ENCODE measurements at places on chromosomes 1 and 21. TPM values are rescaled to one million over a fixed set of nuclear protein-coding genes. Genes with fewer than 3 reads are reported as not detected.

GRCh38 chr1:49864581-49864980 is 159.2 kb downstream of the AGBL4 start:
- no peak overlapping the region for H3K4me3 ChIP-seq
- no peak overlapping the region for H3K27ac ChIP-seq
- no peaks in the 10 kb centered on the region for H3K4me1 ChIP-seq
- no peaks in the 10 kb centered on the region for H3K27me3 ChIP-seq
- no peak for DNase-seq

- H3K27ac ChIP-seq: no peak overlapping the region
- no peaks in the 10 kb centered on the region for H3K27me3 ChIP-seq
- no peaks in the 10 kb centered on the region for H3K36me3 ChIP-seq
- DNase-seq: no peak
Measured at GRCh38 chr1:17265162-17265561, 16.3 kb downstream of the PADI3 start.

GRCh38 chr1:7454052-7454815 is 316.9 kb upstream of the VAMP3 start:
- H3K4me1 ChIP-seq: no peaks in the 10 kb centered on the region
- DNase-seq: no peak
- H3K27ac ChIP-seq: no peak overlapping the region
- H3K27me3 ChIP-seq: no peaks in the 10 kb centered on the region
- no peak overlapping the region for H3K4me3 ChIP-seq

DNA sequence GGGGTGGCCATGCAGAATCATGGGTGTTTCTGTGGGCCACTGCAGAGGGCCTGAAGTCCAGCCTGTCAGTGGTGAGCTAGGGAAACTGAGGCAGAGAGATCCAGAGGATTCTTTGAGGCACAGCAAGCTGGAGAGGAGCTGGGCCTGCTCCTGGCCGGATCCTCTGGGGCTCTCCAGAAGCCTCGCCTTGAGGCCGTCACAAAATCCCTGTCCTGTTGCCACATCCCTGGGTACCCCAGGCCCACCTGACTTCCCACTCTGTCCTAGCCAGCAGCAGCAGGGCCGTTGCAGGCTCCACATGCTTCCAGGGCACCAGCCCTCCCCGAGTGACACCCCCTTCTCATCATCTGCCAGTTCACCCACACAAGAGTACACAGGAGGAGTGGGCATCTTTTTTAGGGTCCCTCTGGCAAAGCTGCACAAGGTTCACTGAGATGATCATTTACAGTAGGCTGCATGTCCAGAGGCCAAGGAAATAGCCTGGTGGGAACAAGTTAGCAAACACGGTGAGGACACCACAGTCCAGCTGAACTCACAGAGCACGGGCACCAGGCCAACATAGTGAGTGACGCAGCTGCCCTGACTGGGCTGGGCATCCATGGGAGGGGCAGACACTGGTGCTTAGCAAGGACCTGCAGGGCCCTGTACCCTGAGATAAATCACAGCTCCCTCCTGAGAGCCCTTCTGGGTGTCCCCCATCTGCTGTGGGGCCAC is 25.1 kb upstream of the TSPEAR start:
- H3K4me3 ChIP-seq: no peak overlapping the region
- DNase-seq: no peak
- no peak overlapping the region for H3K27ac ChIP-seq
- no peaks in the 10 kb centered on the region for H3K4me1 ChIP-seq
- no peaks in the 10 kb centered on the region for H3K36me3 ChIP-seq
- H3K27me3 ChIP-seq: no peaks in the 10 kb centered on the region

DNA sequence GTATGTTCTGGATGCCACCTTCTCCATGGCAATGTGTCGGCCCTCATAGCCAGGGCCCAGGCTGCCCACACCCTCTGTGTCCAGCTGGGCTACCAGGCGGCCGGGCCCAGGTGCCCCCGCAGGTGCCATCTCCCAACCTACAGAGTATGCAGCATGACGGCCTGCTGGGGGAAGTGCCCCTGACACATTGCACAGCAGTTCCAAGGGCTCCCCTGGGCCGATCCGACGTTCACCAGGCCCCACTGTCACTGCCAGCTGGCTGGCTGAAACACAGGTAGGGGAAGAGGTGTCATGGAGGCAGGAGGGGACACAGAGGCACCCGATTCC is 5.4 kb downstream of the IGSF8 start:
- peaks cover 14% of the 10 kb centered on the region for H3K36me3 ChIP-seq
- H3K27me3 ChIP-seq: no peaks in the 10 kb centered on the region
- H3K4me3 ChIP-seq: no peak overlapping the region
- no peak for DNase-seq
- no peak overlapping the region for H3K27ac ChIP-seq
- H3K4me1 ChIP-seq: peaks cover 21% of the 10 kb centered on the region

GRCh38 chr1:225972344-225973152 is 26.6 kb downstream of the SDE2 start:
- H3K27ac ChIP-seq: no peak overlapping the region
- no peak overlapping the region for H3K4me3 ChIP-seq
- no peaks in the 10 kb centered on the region for H3K4me1 ChIP-seq
- no peaks in the 10 kb centered on the region for H3K27me3 ChIP-seq

DNA sequence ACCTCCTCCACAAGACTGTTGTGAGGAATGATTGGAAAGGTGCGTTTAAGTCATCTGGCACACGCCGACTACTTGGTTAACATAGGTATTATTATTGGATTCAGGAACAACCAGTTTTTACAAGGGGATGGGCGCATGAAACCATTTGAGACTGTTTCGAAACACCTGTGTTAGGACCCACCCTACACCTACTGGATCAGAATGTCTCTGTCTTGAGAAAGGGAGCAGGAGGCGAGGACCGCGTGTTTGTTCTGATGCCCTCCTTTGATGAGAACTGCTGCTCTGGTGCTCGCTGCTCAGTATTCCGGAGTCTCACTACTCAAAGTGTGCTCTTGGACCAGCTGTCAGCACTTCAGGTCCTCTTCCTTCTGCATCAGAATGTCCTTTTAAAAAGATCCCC is 7.3 kb downstream of the H6PD start:
- DNase-seq: no peak
- H3K27ac ChIP-seq: no peak overlapping the region
- peaks cover 75% of the 10 kb centered on the region for H3K4me1 ChIP-seq

DNA sequence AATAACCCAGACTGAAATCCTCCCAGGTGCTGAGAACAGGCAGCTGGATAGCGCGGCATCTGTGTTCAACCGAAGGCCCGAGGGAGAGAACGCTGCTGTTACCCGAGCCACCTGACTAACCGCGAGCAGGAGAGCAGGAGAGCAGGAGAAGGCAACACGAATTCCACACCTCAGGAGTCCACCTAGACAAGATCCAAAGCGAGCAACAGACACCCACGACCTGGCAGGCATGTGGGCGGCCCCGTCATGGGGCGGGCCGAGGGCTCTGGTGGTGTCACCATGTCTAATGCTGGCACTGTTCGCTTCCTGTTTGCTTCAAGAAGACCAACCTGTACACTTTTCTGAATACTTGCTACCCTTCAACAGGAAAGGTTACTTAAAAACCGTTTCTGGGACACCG is 20.9 kb upstream of the SPATC1L start:
- H3K4me1 ChIP-seq: no peaks in the 10 kb centered on the region
- no peak overlapping the region for H3K4me3 ChIP-seq
- H3K27me3 ChIP-seq: no peaks in the 10 kb centered on the region
- H3K36me3 ChIP-seq: peaks cover 2% of the 10 kb centered on the region

- H3K36me3 ChIP-seq: no peaks in the 10 kb centered on the region
- H3K4me1 ChIP-seq: peaks cover 8% of the 10 kb centered on the region
- H3K27ac ChIP-seq: no peak overlapping the region
Measured at GRCh38 chr1:183285746-183286145, 99.7 kb downstream of the LAMC2 start.

DNA sequence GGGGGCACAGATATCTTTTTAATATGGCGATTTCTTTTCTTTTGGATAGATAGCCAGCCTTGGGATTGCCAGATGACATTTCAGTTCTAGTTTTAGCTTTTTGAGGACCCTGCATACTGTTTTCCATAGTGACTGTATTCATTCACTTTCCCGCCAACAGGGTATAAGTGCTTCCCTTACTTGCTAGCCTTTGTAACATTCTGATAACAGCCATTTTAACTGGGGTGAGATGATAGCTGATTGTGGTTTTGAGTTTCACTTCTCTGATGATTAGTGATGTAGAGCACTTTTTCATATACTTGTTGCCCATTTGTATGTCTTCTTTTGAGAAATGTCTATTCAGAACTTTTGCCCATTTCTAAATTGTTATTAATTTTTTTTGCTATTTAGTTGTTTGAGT is 151.9 kb downstream of the NTPCR start:
- no peak for DNase-seq
- H3K27me3 ChIP-seq: no peaks in the 10 kb centered on the region
- no peak overlapping the region for H3K27ac ChIP-seq
- no peak overlapping the region for H3K4me3 ChIP-seq

DNA sequence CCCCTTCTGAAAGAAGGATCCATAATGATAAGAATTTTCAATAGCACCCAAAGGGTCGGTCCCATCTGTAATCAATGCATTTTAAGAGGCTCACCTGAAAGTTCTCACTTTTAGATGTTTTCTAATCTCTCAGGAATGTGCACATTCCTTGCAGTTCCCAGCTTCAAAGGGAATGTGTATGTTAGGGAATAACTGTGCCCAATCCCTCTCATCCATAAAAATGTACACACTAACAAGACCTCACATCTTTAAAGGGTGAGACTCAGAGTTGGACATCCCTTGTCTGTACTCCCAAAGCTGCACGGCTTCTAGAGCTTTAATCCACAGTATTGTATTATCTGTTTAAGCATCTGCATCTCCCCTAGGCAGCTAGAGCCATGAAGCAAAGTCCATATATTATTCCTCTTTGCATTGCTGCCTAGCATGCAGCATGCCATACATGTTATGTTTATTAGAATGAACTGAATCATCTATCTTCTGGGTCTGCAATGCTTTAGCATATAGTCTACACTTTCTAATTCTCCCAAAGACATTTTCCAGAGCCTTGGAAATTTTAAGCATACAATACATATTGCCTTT is 9.3 kb upstream of the CCN1 start:
- no peak for DNase-seq
- H3K4me1 ChIP-seq: peaks cover 2% of the 10 kb centered on the region
- H3K36me3 ChIP-seq: no peaks in the 10 kb centered on the region
- H3K27me3 ChIP-seq: peaks cover 13% of the 10 kb centered on the region
- H3K27ac ChIP-seq: no peak overlapping the region

- H3K4me1 ChIP-seq: no peaks in the 10 kb centered on the region
- no peaks in the 10 kb centered on the region for H3K36me3 ChIP-seq
- H3K27ac ChIP-seq: no peak overlapping the region
- H3K4me3 ChIP-seq: no peak overlapping the region
Measured at GRCh38 chr1:55735106-55735505, 519.9 kb upstream of the USP24 start.

DNA sequence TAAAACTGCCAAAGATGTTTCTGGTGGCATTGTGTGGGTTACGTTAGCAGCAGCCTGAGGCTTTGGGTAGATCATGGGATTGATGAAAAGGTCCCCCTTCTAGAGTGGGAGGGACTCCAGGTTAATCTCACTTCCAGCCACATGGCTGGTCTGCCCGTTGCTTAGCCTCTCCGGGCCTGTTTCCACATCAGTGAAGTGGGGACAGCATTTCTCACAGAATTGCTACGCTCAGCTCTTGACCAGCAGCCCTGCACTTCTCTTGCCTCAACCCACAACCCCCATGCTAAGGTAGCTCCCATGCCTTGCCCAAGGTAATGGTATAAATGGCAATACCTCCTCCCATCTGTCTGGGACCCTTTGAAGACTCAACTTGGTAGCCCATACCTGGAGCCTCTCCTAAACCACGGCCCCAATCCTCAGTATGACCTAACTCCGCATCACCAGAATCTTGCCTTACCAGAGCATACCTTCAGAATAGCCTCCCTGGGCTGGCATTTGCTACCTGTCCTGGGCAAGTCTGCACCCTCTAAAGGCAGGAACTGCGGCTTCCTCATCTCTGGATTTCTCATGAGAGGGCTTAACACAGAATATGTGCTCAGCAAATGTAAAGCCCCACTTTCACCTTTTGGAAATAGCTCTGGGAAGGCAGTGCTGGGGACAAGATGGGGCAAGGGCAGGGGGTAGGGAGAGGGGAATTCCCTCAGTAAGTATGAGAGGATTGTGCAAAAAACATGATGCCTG is 10.9 kb upstream of the GUCA2A start:
- H3K4me1 ChIP-seq: no peaks in the 10 kb centered on the region
- H3K27ac ChIP-seq: no peak overlapping the region
- no peak overlapping the region for H3K4me3 ChIP-seq
- H3K36me3 ChIP-seq: peaks cover 8% of the 10 kb centered on the region

GRCh38 chr1:33381977-33382376 is 48.9 kb downstream of the PHC2 start:
- no peaks in the 10 kb centered on the region for H3K27me3 ChIP-seq
- no peaks in the 10 kb centered on the region for H3K36me3 ChIP-seq
- H3K27ac ChIP-seq: no peak overlapping the region

GRCh38 chr1:7516341-7516740 is 254.8 kb upstream of the VAMP3 start:
- DNase-seq: no peak
- no peak overlapping the region for H3K4me3 ChIP-seq
- no peaks in the 10 kb centered on the region for H3K27me3 ChIP-seq
- no peaks in the 10 kb centered on the region for H3K36me3 ChIP-seq
- no peak overlapping the region for H3K27ac ChIP-seq

DNA sequence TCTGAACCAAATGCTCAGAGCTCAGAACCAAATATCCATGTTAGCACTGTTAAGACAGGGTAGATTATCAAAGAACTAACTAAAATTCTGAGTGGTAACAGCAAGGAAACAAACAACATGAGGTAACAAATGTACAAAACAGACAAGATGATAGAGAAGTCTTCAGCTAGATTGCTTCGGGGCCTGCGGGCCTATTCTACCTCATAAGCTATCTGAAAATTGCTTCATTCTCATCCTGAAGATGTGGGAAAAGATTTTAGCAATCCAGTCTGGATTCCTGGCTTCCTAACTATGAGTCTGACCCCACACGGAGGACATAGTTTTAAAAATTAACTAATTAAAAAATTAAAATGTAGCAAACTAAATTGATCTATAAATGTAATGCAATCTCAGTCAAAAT is 9.2 kb upstream of the QSOX1 start:
- DNase-seq: no peak
- H3K27me3 ChIP-seq: no peaks in the 10 kb centered on the region
- H3K4me1 ChIP-seq: peaks cover 2% of the 10 kb centered on the region
- H3K27ac ChIP-seq: no peak overlapping the region

DNA sequence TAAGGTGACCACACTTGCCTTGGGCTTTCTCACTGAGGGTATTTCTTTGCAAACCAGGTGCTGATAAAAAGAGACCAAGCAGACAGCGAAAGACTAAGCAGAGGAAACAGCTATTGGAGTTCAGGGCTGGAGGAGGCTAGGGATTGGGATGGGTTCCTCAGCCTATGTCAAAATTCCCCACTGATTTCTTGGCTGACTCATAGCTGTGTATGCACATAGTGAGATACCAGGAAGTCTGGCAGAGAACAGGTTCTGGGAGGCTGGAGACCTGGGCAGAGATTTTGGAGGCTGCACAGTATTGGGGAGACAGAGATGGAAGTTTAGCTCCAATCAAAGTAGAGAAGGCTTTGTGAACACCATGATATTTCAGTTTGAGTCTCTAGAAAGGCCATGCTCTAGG is 25.3 kb downstream of the YARS1 start:
- no peak overlapping the region for H3K27ac ChIP-seq
- no peak overlapping the region for H3K4me3 ChIP-seq
- DNase-seq: no peak
- H3K4me1 ChIP-seq: no peaks in the 10 kb centered on the region
- peaks cover 49% of the 10 kb centered on the region for H3K36me3 ChIP-seq

The PPP1R8 gene
- 23.9 TPM for polyA plus RNA-seq

The TSPEAR gene
- not detected for polyA plus RNA-seq

The F5 gene
- polyA plus RNA-seq: 2.9 TPM

The EFNA1 gene
- 0.10 TPM for polyA plus RNA-seq

The SIM2 gene
- polyA plus RNA-seq: not detected

The RCSD1 gene
- polyA plus RNA-seq: 216 TPM

The WNT4 gene
- polyA plus RNA-seq: not detected

The KCNK1 gene
- polyA plus RNA-seq: not detected

The TFF3 gene
- 0.07 TPM for polyA plus RNA-seq

The LAMC1 gene
- polyA plus RNA-seq: 0.42 TPM

The GNG4 gene
- not detected for polyA plus RNA-seq

The FPGT gene
- polyA plus RNA-seq: 23.8 TPM
